Effector memory CD4-positive, alpha-beta T cell (primary cell): ENCODE measurements at places on chromosomes 1 and 21.

GRCh38 chr21:40143822-40144525 is 276.7 kb downstream of the PCP4 start:
- no peak for DNase-seq

GRCh38 chr1:180155182-180155682 is 563 bp downstream of the QSOX1 start:
- DNase-seq = no peak

GRCh38 chr1:179083533-179083932 is 1.7 kb downstream of the TOR3A start:
- no peak for DNase-seq

DNA sequence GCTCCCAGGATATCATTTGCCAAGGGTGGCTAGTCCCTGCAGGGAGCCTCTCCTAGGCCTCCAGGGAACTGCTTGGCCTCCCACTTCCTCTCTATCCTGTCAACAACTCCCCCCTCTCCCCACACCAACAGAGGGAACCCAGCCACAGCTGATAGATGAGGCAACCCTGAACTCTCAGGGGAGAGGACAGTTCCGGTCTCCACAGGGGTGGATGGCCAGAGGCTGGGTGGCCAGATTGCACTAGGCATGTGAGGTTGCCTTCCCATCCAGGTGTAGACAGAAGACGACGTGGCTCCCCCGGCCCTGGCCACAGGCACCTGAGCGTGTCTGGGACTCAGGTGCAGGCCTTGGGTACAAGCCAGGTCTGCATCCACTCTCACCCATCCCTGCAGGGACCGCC is 53.3 kb downstream of the TOR1AIP2 start:
- no peak for DNase-seq

DNA sequence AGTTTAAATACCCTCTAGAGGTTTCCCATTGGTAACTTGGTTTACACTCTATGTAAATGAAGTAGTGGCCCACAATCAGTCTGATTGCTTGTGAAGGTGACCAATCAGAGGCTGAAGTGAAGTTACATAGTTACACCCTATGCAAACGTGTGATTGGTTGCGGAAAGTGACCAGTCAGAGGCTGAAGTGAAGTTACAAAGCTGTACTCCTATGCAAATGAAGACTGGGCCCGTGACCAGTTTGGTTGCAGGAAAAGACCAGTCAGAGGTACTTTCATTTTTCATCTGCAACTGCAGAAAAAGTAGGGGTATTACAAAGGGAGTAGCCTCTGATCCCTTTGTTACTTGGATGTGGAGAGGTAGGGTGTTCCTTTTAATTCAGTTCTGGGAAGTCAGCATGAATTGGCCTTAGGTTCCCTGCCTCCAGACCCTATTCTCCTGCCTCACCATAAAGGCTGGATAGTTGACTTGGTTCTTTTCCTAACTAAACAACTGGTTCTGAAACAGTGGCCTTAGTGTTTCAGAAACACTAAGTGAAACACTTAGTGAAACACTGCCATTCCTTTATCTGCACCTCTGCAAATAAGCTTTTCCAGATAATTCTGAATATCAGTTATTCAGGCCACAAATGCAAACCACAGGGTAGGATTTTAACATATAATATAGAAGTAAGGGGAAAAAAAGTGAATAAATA is 39.3 kb downstream of the MAGI3 start:
- DNase-seq = no peak

GRCh38 chr1:168520052-168520751 is 23.6 kb downstream of the XCL2 start:
- no peak for DNase-seq

- DNase-seq = no peak
These were observed 69.8 kb upstream of the HSPA13 start for GRCh38 chr21:14452727-14453241.

DNA sequence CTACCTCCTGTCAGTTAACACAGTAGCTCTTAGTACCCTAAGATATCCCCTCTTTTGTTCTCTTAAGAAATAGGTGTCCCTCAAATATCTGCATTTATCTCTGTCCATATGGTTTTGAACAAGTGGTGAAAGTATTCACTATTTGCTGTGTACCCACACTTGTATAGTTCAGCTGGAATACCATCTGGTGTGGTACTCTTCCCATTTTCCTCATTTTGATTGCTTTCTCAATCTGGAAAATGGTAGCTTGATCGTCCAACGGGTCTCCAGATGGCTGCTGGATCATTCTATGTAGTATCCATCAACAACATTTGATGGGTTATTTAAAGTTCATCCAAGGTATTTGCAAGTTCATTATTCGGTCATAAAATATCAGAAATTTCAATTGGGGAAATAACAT is 100.3 kb upstream of the DPYD start:
- no peak for DNase-seq

GRCh38 chr1:21927533-21928237 is 9.4 kb downstream of the HSPG2 start:
- no peak for DNase-seq

DNA sequence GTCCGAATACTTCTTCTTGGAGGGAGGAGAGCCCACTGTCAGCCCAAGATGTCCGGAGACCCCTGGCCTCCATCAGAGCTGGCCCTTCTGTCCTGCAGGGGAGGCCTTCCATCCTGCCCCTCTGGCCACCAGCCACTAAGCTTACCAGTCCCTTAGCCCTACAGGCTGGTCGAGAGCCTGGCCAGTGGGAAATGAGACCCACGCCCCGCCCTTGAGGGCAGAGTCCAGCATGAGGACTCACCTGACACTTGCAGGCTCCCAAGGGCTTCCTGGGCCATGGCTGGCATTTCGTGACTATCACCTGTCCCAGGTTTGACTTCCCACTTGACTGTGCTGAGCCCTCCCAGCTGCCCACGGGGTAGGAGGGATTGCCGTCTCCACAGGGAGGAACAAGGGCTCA is 361.8 kb upstream of the VAMP3 start:
- DNase-seq = no peak

GRCh38 chr1:2311184-2312032 is 79.9 kb downstream of the MORN1 start:
- no peak for DNase-seq

- no peak for DNase-seq
These were observed 57.5 kb downstream of the KCNT2 start for GRCh38 chr1:196550731-196551130.

DNA sequence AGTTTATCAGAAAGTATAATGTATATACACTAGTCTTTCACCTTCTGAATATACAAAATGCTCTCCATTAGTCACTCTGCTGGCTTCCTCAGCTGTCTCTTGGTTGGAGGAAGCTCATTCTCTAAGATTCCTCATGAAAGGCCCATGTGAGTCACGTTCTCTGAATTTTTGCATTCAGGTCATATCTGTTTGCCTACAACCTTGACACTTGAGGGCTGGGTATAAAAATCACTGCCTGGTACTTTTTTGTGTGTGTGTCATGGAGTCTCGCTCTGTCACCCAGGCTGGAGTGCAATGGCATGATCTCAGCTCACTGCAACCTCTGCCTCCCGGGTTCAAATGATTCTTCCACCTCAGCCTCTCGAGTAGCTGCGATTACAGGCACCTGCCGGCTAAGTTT is 2.8 kb upstream of the GALNT2 start:
- DNase-seq = no peak

DNA sequence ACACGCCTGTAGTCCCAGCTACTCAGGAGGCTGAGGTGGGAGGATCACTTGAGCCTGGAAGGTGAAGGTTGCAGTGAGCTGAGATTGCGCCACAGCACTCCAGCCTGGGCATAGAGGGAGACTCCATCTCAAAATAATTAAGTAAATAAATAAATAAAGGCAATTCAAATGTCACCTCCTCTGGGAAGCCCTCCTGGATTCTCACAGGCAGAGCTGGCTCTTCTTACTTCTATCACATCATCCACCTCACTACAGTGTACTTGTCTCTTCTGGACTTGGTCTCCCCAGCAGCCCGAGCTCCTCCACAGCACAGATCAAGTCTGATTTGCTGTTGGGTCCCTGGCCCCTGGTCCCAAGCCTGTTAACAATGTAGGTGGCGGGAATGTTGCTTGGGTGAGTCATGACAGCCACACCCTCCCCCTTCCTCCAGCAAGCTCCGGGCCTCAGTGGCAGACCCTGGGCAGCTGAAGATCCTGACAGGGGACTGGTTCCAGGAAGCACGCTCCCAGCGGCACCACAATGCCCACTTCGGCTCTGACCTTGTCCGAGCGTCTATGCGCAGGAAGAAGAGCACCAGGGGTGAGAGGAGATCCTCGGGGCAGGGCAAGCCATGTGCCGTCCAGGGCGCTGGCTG is 5.3 kb downstream of the SYTL1 start:
- no peak for DNase-seq

DNA sequence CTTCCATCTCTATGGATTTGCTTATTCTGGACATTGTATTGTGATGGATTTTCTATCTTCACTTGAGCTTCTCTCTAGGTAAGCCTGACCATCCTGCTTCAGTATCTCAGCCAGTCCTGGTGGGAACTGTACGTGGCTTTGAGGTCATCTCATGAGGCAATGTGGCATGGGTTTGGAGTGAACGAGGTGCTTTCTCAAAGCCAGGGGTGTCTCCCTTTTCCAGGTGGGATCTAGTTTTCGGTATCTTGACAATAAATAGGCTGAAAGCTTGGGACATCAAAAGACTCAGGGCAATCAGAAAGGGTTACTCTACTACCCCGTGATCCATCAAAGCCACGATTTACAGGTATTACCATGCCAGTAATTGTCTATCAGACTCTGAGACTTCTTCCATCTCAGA is 40.8 kb downstream of the AZIN2 start:
- no peak for DNase-seq

- DNase-seq = no peak
These were observed 14.5 kb downstream of the NLRP3 start for GRCh38 chr1:247430434-247430833.

DNA sequence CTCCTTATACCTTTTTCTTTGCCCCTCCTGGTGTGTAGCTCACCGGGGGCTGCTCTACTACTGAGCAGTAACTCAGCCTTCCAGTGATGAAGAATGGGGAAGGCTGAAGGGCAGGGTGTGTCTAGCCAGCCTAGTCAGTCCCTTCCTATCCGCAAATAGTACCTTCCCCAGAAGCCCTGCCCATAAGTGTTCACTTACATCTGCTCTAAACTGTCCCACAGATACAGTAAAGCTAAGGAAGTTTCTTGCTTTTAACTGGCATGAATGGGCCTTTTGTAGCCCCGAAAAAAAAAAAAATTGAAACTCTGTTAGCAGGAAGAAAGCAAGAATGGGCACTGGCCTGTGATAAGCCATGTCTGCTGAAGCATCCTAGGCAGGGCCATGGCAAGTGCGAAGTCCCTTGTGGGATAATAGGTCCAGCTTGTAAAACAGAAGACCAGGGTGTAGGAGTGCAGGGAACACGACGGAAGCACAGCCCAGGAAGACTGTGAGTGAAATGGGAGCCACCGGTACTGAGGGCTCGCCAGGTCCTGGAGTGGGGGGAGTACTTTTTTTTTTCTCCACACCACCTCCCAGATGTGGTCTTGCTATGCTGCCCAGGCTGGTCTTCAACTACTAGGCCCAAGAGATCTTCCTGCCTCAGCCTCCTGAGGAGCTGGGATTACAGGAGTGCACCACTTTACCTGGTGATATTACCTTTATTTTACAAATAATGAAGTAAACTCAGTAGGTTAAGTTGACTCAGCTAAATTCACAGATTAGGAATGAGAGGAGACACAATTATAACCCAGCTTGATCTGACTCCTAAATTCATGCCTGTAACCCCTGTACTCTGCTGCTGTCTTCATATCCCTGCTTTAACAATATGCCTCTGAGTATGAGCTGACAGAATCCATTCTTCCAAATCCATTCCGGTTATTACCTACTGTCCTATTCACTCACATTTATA is 347.5 kb downstream of the SMYD3 start:
- DNase-seq = no peak

GRCh38 chr1:235325139-235325538 is 2.8 kb downstream of the ARID4B start:
- DNase-seq = no peak

DNA sequence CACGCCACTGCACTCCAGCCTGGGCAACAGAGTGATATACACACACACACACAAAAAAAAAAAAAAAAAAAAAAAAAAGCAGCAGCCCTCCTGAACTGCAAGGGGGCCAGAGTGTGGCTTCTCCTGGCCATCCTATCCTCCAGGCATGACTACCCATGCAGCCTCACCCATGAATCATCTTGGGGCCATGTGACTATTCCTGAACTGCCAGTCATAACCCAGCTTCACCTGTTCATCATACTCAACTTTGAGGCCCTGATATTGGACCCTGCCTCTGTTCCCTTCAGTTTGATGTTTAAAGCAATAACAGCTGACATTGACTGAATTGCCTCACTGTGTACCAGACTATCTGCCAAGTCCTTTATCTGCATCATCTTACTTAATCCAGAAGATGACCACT is 2.8 kb upstream of the HPCAL4 start:
- DNase-seq = no peak

GRCh38 chr1:23593042-23593521 is 33.8 kb upstream of the ID3 start:
- DNase-seq = no peak

GRCh38 chr21:42455196-42455595 is 40.8 kb downstream of the RSPH1 start:
- no peak for DNase-seq

DNA sequence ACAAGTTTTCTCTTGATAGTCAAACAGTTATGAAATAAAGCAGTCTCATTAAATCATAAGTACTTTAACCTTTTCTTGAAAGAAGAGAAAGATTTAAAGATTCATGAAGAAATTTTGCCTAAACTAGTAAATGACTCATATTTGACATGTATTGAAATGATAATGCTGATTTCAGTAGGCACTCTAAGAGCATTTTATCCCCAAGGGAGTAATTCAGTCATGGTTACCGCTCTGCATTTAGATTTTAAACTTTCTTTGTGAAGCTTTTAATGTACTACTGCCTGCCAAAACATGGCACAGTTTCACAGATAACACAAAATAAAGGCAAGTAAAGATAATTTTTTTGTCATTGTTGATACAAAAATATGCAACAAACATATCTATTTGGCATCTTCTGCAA is 6.8 kb downstream of the USH2A start:
- no peak for DNase-seq

DNA sequence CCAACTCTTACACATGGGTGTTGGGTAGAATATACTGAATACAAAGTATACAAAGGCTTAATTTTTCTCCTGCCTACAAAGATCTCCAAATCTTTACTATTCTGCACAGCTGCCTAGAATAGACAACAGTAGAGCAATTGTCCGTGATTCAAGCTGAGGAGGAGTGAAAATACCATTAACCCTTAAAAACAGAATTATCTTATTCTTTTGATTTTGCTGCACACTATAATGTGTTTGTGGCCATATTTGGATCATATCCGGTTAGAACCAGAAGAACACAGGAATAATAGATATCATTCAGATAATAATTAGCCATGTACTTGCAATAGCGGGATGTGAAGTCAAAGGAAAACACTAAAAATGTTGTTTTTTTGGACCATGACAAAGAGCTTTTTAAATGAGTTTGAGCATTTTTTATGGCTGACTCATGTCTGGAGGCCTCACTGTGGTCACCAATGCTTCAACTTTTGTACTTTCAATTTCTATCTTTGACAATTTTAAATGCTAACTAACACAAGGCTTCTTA is 197.6 kb upstream of the FOXD3 start:
- DNase-seq = no peak

DNA sequence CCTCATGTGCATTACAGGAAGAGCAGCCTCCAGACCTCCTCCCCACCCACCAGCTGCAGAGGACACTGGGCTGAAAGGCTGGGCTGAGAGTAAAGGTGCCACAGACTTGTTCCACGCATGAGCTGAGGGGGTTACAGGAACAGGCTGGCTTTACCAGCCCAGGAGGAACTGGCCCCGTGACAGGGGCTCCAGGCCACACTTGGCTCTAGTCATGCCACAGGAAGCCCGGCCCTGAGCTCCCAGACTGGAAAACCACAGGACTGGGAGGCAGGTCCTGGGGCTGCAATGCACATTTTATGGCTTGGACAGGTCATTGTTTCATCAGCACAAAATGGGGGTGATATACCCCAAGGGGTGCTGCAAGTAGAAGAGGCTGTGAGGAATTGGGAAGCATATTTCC is 35.6 kb downstream of the GPA33 start:
- DNase-seq = no peak
